Skin of body (tissue), 3 donors: ENCODE measurements at places on chromosomes 5 and 9. TPM values are rescaled to one million over a fixed set of nuclear protein-coding genes. Genes with fewer than 3 reads are reported as not detected.

DNA sequence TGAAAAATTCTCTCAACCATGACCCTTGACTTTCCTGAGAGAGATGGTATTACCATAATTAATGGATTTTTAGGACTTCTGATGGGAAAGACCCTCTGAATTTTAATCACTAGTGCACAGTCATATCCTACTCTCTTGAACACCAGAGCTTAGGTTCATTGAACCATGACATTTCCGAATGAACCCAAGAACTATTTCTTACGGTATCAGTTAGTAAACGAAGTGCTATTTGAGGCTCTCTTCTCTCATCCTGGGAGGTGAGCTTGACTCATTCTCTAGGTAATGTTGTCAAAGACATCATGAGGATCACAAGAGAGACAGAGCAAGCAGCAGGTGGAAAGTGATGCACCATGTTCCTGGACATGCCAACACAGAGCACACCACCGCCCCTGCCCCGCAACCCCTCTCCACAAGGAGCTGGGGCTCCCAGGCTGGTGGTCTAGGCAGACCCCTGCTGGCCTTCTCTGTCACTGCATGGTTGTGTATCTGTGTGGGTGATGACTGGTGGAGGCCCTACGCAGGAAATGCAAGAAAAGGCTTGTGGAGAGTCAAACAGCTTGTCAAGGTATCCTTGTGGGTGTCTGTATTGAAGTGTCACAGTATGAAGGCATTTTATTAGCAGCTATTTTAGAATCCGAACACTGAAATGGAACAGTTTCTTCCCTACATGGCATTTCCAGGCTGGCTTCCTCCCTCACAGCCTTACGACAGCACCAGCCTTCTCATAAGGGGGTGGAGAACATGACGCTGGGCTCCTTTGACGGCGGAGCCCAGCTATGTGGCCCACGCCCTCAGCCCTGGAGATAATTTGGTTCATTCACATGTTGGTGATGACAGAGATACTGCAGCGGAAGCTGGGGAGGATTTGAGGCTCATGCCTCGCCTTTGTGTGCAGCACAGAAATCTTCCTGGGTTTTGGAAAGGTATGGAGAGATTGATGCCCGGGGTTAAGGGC lies 297.6 kb downstream of the NTRK2 start:
- DNase-seq: no peak

DNA sequence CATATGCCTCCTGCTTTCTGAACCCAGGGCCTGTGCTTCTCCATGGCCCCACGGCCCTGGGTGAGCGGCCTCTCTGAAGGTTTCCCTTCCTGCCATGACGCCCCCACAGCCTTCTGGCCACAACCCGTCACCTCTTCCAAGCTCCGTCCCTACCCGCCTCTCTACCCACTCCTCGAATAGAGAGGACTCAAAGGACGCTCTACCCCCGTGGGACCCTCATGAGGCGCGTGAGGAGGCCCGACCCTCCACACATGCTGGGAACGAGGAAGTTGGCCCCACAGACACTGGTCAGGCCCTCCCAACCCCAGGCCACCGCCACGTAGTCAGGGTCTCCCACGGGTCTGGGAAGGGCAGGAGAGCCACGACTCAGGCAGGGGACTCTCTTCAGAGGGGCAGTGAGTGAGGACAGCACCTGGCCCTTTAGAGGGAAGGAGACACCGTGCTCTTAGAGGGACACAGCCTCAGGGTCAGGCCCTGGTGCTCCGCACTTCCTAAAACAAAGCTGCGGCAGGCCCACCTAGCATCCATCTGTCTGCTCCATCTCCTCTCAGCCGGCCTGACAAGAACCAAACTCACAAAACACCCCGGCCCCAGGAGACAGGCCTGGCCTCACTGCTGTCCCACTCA lies 5.3 kb downstream of the BRD3 start:
- DNase-seq: no peak

GRCh38 chr5:165334201-165334600 lies 1828.8 kb downstream of the MAT2B start:
- DNase-seq: no peak

C9orf50 gene
- total RNA-seq: not detected

DNA sequence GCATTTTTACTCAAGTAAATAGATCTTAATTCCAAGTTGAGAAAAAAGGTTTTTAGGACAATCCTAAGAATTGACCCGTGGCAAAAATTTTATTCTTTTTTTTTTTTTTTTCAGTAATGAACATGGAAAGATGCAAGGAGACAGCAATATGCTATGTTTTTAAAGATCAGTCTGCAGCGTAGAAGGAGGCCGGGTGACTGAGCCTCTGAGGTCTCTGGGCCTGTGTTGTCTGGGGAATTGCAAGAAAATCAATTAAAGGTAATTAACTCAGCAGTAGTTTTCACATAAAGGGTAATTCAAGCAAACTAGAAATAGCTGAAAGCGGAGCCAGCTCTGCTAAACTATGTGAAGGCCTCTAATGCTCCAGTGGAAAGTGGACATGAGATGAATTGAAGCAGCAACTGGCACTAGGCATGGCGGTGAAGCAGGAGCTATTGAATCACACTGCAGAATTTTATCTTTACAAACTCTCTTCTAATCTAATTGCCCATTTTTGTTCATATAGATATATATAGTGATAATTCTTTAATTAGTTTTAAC lies 285.2 kb upstream of the ITGA1 start:
- no peak for DNase-seq

DNA sequence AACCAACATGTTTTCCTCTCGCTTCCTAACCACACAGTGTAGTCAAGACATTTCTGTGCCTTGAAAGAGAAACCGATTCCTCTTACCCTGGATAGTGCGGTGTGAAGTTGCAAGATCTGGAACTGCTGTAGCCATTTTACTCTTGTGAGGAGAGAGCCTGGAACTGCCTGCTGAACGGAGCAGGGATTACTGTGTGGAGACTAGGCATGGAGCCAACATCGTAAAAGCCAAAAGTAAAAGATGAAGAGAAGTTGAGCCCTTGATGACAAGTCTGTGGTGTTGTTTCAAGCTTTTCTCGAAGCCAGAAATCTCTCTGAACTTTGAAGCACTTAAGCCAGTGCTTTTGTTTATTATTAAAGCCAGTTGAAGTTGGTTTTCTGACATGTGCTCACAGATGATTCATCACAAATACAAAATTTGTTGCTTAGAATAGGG lies 110.1 kb upstream of the GRIN3A start:
- peak; percentile 88 for DNase-seq

SHROOM1 gene
- 1.2 TPM for total RNA-seq

DNA sequence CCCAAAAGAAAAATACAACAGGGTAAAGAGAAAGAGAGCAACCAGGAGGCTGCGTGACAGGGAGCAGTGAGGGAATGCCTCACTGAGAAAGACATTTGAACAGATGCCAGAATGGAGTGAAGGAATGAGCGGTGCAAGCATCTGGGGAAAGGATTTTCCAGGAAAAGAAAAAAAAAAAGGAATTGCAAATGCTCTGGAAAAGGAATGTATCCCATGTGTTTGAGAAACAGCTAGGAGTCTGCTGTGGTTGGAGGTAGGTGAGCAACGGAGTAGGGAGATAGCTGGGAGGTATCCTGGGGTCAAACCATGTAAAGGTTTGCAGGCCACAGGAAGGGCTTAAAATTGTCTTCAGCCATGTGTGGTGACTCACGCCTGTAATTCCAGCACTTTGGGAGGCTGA lies 23.6 kb upstream of the CEMIP2 start:
- peak; percentile 38 for DNase-seq

GRCh38 chr9:70594386-70594944 lies 180.0 kb upstream of the KLF9 start:
- no peak for DNase-seq

- no peak for DNase-seq
Measured at GRCh38 chr9:109950710-109951443, 170.9 kb downstream of the PALM2AKAP2 start.

- DNase-seq: no peak
Measured at GRCh38 chr5:161305601-161306000, 240.9 kb downstream of the GABRB2 start.

DNA sequence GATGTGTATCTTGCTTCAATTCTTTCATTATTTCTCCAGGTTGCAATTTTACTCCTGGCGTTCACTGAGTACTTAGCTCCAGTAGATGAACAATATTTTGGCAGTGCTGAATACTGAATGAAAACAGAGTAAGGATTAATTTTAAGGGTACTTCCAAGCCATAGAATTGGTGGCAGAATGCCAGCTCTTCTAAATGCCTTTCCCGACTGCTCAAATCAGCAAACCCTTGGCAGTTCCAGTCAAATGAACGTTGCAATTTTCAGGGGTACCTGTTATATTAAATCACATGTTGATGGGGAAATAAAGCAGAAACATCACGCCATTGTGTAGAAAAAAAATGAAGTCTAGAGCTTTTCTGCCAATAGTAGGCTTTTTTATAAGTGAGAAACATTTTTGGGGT lies 282.4 kb upstream of the RPS23 start:
- no peak for DNase-seq

GRCh38 chr9:133935328-133936005 lies 56.7 kb downstream of the VAV2 start:
- DNase-seq: no peak

- DNase-seq: no peak
Measured at GRCh38 chr5:146238973-146239372, 35.6 kb downstream of the RBM27 start.

- no peak for DNase-seq
Measured at GRCh38 chr9:83794051-83794450, 23.5 kb downstream of the GKAP1 start.

GRCh38 chr5:158570502-158570901 lies 529.2 kb downstream of the EBF1 start:
- DNase-seq: no peak

SPATA31E1 gene
- total RNA-seq: not detected

HTR1A gene
- not detected for total RNA-seq

DNA sequence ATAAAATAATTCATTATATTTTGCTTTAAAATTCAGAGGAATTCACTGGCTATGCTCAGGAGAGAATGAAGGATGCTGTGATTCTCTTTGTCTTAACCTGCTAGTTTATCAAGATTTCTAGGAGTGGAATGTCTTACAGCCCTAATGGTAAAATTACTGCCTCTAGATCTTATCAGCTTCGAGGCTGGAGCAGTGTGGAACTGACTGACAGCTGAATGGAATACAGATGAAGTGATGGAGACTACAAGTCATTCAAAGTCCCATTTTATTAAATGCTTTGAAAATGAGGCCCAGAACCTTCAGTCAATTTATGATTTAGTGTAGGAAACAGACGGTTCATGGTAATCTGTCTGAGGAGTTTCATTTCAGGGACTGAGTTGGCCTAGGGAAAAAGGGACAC lies 202.1 kb downstream of the RFX3 start:
- DNase-seq: no peak

GRCh38 chr5:84378961-84379360 lies 5.7 kb downstream of the EDIL3 start:
- no peak for DNase-seq

GRCh38 chr9:83355729-83356151 lies 182.5 kb downstream of the FRMD3 start:
- peak; percentile 91 for DNase-seq

- DNase-seq: no peak
Measured at GRCh38 chr9:102205251-102205650, 466.8 kb upstream of the GRIN3A start.

MEGF9 gene
- 24.2 TPM for total RNA-seq

DNA sequence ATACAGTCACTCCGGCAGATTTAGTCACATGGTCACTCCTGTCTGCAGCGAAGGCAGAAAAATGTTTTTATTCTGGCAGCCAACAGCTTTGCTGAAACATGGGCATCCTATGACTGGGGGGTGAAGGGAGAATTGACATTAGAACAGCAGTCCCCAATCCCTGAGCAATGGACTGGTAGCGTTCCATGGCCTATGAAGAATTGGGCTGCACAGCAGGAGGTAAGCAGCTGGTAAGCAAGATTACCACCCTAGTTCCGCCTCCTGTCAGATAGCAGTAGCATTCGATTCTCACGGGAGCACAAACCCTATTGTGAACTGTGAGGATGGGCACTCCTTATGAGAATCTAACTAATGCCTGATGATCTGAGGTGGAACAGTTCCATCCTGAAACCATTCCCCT lies 93.1 kb upstream of the FTMT start:
- DNase-seq: no peak

DNA sequence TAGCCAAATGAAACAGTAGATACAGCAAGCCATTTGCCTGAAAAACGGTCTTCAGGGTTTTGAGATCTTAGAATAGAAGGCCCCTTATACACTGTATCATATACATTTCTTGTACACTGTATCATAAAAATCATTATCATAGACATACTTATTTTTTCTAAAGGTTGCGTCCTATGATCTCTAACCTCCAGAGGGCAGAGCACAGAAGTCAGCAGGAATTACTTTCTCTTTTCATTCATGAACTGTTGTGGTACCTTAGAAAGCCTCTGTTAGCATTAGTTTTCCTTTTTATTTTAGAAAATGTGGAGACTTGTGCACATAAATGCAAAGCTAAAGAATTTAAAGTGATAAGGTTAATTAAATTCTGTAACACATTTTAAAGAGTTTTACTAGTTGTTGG lies 115.4 kb downstream of the OXCT1 start:
- DNase-seq: no peak

TAF11L12 gene
- total RNA-seq: not detected

DNA sequence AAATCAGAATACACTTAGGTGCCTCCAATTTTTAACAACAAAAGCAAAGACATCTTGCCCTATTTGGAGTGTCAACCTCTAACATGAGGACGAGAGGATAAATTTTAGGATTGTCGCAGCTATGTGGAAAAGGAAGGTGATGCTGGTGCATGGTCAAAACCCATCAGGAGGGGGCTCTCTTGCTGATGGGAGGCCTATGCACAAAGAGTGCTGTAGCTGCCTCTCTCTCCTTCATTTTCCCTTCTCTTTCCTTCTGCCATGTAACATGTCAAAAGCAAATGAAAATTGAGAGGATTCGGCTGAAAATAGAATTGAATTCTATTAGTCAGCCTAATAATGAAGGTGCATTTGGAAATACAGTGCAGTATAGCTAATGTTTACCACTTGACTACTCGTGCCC lies 578.7 kb upstream of the ZNF462 start:
- no peak for DNase-seq

GLDC gene
- 1.3 TPM for total RNA-seq

DNA sequence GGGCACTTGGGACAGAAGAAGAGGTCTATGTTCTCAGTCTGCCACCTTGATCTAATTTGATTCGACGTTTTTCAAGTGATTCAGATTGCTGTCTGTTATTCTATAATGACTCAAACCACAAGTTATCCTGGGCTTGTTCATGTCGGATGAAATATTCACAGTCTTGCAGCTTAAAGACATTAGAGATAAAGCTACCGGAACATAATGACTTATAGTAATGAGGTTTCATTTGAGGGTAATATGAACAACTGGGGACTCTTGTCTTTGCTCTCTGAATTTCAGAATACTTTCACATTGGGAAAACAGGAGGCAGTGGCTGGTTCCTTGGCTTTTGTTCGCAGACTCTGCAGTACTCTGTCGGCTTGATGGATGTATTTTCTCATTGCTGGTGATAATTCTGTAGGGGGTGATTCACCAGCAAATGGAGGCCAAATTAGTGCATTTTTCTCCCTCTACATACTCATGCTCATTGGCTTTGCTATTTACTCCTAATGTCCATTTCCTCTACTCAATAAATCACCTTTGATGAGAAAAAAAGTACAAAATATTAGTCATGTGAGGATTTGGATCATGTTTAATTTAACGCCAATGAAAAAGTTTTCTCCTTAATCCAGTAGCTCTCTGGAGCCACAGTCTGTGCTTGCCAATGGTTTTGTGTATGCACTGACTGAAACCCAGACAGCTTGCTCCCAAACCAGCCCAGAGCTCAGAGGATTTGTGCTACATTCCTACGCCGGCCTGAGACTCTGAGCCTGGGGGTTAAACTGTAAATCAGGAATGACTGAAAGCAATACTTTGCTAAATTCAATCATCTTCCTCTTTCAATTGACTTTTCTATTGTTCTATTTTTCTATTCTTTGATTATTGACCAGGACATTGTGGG lies 154.7 kb upstream of the ANKH start:
- DNase-seq: no peak
